ENCODE measurements at places on chromosomes 5 and 9.

DNA sequence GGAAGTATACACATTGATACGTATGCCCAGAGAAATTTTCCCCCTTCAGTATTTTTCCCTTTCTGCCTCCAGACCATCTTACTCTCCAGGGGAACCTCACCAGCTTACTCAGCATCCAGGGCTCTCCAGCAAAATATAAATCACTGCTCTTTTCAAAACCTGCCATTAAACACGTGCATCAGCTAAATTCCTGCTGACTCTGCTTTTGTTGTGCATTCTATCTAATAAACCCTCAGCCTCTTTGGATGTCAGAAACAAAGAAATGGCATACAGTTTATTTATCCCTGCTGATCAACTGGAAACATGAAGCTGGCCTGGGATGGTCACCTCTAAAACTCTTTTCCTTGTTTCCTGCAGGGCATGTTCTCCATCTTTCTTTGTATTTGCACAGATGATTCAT, 126.8 kb downstream of the TRPM3 start:
- DNase-seq = no peak

DNA sequence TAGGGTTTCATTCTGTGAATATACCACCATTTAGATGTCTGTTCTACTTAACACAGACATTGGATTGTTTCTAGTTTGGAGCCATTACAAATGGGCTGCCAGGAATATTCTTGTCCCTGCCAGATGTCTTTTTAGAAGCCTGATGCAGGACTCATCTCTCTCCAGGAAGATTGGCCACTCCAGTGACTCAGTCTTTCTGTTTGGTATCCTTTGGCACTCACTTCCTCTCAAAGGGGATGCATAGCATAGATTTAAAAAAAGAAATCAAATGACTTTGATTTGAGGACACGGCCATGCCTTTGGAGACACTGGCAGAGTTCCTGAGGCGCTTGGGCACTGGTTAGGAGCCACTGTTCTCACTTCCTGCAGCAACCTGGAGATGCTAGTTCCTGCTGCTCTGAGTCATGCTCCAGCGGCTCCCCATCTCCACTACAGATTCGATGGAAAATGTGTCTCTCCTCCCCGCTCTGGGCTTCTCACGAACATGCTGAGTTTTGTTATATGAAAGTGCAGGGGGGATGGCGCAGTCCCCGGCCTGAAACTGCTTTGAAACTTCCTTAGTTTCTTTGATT, 3.5 kb upstream of the ZNF366 start:
- peak; percentile 27 for DNase-seq

- no peak for DNase-seq
Measured at GRCh38 chr5:159001247-159001646, 98.5 kb downstream of the EBF1 start.

- no peak for DNase-seq
Measured at GRCh38 chr5:60077292-60077691, 183.8 kb upstream of the PDE4D start.

GRCh38 chr9:29220596-29221251, 1647.4 kb upstream of the C9orf72 start:
- DNase-seq = no peak

DNA sequence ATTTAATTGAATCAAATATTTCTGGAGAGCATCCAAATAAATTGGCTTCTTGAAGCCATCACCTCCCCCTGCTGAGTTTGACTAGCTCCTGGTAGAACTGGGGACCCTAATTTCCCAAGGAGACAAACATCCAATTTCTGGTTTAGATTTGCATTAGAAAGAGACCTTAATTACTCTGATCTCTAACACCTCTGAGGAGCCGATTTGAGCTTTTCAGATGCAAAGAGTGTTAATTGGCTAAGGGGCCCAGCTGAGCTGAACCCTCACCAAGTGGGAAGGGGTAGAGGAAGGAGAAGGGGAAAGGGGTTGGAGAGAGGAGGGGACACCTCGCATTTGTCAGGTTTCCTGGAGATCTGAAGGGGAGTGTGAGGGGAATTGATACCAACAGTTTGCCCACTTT, 145.4 kb upstream of the SHB start:
- DNase-seq = no peak

Measured in inflammatory macrophage (primary cell).